ENCODE measurements at places on chromosomes 12 and 14. TPM values are rescaled to one million over a fixed set of nuclear protein-coding genes. Genes with fewer than 3 reads are reported as not detected.

Gene CLEC6A
- total RNA-seq, result not detected

GRCh38 chr14:76784266-76784874, 23.1 kb downstream of the VASH1 start:
- H3K27me3 ChIP-seq, result no peaks in the 10 kb centered on the region
- no peak overlapping the region for H3K4me3 ChIP-seq
- DNase-seq, result no peak
- H3K36me3 ChIP-seq, result peaks cover 16% of the 10 kb centered on the region

- peak; percentile 79 for DNase-seq
- peaks cover 17% of the 10 kb centered on the region for H3K4me1 ChIP-seq
- H3K36me3 ChIP-seq, result no peaks in the 10 kb centered on the region
- no peaks in the 10 kb centered on the region for H3K27me3 ChIP-seq
- H3K4me3 ChIP-seq, result peak overlapping the region; percentile 84
Observed at GRCh38 chr14:77641534-77642341, 25.3 kb upstream of the SPTLC2 start.

- H3K4me1 ChIP-seq, result no peaks in the 10 kb centered on the region
- no peaks in the 10 kb centered on the region for H3K27me3 ChIP-seq
- H3K36me3 ChIP-seq, result no peaks in the 10 kb centered on the region
- H3K4me3 ChIP-seq, result no peak overlapping the region
- DNase-seq, result no peak
- H3K27ac ChIP-seq, result no peak overlapping the region
Observed at GRCh38 chr14:43640718-43641267, 866.3 kb downstream of the FSCB start.

DNA sequence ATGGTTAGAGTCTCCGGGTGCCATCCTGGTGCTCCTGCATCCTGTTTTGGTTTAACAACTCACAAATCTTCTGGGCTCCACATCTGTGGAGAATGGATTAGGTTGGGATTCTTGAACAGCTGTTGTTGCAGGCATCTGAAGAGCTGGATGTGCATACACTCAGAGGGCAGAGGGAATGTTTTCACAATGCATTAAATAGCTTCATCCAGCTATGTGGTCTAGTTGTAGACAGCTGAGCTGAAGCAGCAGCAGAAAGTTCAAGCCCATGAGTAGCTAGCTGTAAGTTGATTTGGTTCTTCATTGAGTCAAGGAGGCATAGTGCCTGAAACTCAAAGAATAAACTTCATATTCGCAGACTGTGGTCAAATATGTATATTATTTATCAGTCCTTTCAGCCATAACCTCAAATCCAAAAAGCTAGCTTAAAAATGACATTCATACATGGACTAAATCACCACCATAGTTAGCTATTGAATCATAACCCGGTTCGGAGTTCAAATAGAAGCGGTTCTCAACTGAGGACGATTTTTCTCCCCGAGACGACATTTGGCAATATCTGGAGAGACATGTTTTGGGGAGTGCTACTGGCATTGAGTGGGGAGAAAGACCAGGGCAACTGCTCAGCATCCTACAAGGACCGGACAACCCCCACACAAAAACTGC, 858 bp upstream of the ANKRD13A start:
- peak overlapping the region; percentile 92 for H3K27ac ChIP-seq
- H3K27me3 ChIP-seq, result no peaks in the 10 kb centered on the region
- peak overlapping the region; percentile 84 for H3K4me3 ChIP-seq
- H3K36me3 ChIP-seq, result peaks cover 1% of the 10 kb centered on the region

GRCh38 chr12:713281-713875, 39.0 kb upstream of the WNK1 start:
- DNase-seq, result peak; percentile 52
- H3K27me3 ChIP-seq, result no peaks in the 10 kb centered on the region
- H3K4me1 ChIP-seq, result peaks cover 44% of the 10 kb centered on the region
- no peak overlapping the region for H3K27ac ChIP-seq
- no peaks in the 10 kb centered on the region for H3K36me3 ChIP-seq
- no peak overlapping the region for H3K4me3 ChIP-seq

Measured in activated naive CD4-positive, alpha-beta T cell treated with anti-CD3 and anti-CD28 coated beads for 36 hours (primary cell).